ENCODE measurements at places on chromosomes 7 and 10. TPM values are rescaled to one million over a fixed set of nuclear protein-coding genes. Genes with fewer than 3 reads are reported as not detected.

The MYH16 gene
- 0.12 TPM for total RNA-seq

The EXOC6 gene
- 37.6 TPM for total RNA-seq

The CADPS2 gene
- total RNA-seq, result 12.4 TPM

The AS3MT gene
- total RNA-seq, result 0.58 TPM

The TWIST1 gene
- total RNA-seq, result 0.19 TPM

The TMEM196 gene
- total RNA-seq, result not detected

The GPRIN2 gene
- total RNA-seq, result 0.10 TPM

The SPDYE5 gene
- total RNA-seq, result not detected

GRCh38 chr10:63503395-63503794, 17.8 kb upstream of the REEP3 start:
- no peak for DNase-seq

DNA sequence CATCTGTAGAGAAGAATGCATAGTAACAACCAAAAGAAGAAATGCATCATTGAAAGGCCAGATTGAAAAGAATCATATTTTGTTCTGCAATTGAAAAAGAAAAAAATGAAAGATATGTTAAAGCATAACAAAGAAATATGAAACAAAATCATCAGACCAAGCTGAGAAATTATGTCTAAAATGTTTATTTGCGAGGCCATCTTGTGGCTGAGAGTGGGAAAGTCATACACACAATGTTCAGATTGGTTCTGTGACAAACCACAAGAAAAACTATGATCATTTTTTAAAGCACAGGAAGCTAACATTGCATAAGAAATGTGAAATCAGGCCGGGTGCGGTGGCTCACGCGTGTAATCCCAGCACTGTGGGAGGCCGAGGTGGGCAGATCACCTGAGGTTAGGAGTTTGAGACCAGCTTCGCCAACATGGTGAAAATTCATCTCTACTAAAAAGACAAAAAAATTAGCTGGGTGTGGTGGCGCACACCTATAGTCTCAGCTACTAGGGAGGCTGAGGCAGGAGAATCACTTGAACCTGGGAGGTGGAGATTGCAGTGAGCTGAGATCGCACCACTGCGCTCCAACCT, 36.6 kb downstream of the ABCB5 start:
- DNase-seq, result peak; percentile 14

DNA sequence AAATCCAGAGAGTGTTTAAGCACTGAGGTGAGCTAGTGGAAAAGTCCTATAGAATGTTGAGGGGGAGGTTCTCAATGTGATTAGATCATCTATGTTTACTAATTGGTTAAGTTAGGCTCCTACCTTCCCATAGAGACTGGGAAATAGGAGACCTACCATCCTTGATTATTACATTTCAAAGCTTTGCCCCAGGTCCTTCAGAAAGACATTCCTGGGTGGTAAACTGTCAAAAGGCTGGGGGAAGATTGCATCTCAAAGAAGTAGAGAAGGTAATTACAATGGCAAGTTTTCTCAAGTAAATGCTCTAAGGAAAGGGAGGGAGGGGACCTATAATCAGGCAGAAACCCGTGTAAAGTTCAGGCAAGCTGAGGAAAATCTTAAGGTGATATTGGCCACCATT, 247.8 kb upstream of the SMIM30 start:
- DNase-seq, result no peak

DNA sequence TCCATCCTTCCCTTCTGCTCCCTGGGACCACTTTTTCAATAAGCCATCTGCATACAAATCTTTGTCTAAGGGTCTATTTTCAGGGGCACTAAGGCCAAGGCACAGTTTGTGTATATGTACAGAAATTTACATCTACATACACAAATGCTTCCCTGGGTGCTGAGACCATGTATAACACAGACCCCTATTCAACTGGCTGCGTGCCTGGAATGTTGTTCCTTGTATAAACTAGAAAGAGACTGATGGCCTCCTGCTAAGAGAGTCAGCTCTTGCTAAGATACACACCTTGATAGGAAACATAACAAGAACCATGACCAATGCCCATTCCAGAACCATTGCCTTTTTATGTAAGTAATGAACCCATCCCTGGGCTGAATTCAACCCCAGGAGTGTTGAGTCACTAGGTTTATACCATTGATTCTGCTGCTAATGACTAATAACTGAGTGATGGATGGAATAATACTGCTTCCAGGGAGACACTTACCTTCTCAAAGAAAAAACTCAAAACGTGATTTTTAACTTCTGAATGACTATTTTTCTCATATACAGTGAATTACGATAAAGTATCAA, 290.7 kb downstream of the FGFR2 start:
- no peak for DNase-seq

- peak; percentile 92 for DNase-seq
Measured at GRCh38 chr10:24383681-24384106, 174.8 kb downstream of the KIAA1217 start.

- no peak for DNase-seq
Measured at GRCh38 chr7:52726493-52726892, 308.9 kb upstream of the POM121L12 start.

DNA sequence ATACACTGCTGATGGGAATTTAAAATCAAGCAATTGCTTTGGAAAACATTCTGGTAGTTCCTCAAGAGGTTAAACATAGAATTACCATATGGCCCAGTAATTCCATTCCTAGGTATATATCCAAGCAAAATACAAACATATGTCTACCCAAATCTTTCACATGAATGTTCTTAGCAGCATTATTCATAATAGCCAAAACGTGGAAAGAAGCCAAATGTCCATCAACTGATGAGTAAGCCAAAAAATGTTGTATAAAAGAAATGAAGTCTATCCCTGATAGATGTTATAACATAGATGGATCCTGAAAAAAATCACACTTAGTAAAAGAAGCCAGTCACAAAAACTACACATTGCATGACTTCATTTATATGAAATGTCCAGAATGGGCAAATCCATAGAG, 893.0 kb downstream of the SORCS3 start:
- no peak for DNase-seq

- DNase-seq, result no peak
Measured at GRCh38 chr10:11224792-11225416, 207.2 kb downstream of the CELF2 start.

DNA sequence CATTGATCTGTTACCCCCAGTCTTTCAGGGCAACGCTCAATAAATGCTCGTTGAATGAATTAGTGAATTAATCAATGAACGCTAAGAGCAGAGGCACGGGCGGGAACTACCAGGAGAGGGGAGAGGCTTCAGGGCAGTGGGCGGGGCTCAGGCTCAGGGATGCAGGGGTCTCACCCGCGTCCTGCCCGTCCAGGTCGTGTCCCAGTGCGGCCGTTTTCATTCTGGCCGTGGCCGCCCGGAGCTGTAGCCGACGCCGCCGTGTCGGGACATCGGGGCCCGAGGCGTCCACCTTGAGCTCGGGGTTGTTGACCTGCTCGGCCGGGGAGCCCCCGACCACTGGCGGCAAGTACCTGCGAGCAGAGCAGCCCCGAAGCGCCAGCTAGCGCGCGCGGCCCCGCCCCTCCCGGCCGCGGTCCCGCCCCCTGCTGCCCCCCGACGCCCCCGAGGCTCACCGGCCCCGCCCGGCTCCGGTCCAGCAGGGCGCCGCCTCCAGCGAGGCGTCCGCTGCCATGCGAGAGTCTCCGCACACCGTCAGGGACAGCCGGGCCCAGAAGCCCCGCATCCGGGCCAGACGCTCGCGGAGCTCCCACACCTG, 2.8 kb upstream of the GAL3ST4 start:
- DNase-seq, result no peak

- no peak for DNase-seq
Measured at GRCh38 chr7:55977831-55978230, 13.4 kb downstream of the NIPSNAP2 start.

GRCh38 chr10:68023292-68023691, 51.8 kb downstream of the HERC4 start:
- no peak for DNase-seq

GRCh38 chr10:34890939-34891338, 75.8 kb upstream of the PARD3 start:
- no peak for DNase-seq

- DNase-seq, result no peak
Measured at GRCh38 chr7:43450894-43451293, 132.0 kb upstream of the STK17A start.

DNA sequence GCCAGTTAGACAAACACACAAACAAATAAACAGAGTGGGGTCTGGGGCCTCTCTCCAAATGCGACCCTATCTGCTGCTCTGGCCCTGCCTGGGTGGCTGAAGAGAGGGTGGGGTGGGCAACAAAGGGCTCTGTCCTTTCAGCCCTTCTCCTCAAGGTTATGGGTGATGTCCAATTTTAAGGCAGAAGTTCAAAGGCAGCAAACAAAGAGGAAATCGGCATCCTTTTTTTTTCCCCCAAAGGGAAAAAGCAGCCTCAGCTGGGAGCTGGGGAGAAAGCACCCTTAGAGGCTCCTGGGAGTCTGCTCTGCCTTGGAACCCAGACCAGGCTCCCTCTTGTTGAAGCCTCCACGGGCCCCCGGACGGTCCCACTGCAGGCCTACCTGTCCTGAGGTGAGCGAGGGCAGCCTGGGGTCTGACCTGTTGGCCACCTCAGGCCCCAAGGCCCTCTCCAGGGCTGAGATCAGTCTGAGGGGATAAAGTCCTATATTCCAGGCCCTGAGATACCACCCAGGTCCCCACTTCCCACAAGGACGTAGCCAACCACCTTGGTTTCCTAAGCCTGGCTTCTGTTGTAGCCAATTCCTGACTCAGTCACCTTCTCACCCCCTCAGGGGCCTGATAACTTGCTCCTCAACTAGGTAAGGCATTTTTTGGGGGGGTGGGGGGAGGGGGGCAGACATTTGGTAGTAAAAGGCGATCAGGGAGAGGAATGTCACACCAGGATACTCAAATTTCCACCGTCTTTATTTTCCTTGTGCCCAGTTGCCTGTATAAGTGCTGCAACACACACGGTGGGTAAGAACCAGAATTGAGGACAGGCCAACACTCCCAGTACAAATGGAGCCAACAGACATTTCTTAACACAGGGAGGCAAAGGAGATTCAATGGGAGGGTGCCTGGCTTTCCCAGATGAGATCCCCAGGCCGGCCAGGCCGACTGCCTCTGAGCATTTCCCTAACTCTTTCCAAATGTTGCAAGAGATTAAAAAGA, 4.3 kb downstream of the HOXA11 start:
- no peak for DNase-seq

DNA sequence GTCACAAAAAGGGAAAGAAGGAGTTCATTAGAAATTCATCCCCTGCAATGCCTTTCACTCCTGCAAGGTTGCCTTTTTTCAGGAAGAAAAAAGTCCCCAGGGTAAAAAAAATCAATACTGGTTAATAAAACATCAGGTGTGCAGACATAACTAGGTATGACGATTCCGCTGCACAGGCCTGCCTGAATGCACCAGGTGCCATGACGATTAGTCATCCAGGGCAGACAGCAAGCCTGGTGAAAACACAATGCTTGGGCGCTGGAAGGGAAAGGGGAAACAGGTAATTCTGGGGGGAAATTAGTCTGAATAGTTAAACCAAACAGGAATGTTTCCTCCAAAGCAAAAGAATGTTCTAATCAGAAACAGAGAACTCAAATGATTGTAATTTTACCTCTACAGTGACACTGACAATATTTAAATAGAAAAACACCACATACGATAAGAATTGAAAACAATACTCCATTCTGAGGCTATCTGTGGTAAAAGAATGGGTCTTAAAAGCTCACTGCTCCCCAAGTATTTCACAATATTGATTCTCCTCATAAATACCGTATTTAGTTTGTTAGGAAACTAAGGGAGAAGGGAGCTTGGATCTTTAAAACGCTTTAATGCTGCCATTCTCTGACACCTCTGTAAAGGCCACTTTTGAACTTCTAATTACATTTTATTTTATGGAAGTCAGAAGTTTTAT, 45.2 kb downstream of the VPS41 start:
- no peak for DNase-seq

- DNase-seq, result no peak
Measured at GRCh38 chr10:11760861-11761260, 18.7 kb downstream of the ECHDC3 start.

DNA sequence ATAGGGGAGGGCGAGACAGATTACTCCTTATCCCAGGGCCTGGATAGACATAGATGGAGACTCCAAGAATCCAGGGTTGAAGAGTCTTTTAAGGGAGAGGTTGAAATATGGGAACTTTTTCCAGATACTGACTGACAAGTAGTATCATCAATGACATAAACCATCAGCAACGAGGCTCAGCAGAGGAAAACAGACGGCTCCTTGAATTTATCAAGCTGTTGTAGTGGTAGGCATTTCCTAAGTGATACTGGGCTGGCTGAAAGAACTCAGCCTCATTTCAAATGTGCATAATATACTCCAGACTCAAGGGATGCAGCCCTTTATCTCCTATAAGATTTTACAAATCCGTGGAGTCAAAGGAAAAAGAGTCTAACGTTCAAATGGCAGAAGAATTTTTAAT, 150.5 kb downstream of the FANK1 start:
- DNase-seq, result no peak

DNA sequence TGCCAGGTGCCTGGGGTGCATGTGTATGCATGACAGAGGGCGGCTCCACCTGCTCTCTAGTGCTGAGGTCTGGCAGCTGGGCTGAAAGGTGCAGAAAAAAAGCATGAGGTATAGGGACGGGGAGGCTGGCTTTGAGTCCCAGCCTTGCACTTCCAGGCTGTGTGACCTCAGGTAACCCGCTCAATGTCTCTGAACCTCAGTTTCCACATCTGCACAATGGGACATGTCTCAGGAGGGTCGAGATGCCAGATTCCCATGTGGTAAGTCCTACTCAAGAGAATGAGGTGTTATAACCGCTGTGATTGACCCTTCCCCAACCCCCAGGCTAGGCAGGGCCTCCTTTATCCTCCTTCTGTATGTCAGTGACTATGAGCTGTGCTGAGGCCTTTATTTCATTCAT, 48.8 kb downstream of the ARHGAP22 start:
- no peak for DNase-seq

DNA sequence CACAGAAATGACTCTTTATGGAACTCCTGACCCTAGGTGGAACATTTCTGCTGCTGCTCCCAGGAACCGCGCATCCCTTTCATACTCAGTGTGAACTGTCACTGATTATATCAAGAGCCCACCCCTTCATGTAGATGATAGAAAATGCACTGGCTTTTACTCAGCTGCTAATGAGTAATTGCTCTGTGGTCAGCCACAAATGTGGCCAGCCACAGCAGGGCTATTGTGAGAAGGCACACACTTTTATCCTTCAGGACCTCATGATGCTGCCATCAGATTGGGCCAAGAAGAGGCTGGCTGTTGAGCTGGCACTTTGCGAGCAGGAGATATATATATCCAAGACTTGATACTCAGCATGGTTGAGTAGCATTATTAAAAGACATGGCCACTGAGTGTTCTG, 124.7 kb downstream of the CFAP58 start:
- no peak for DNase-seq

GRCh38 chr10:52517012-52517411, 202.9 kb downstream of the DKK1 start:
- no peak for DNase-seq

All from glomerular endothelial cell (primary cell).